ENCODE measurements at places on chromosomes 11 and 22. TPM values are rescaled to one million over a fixed set of nuclear protein-coding genes. Genes with fewer than 3 reads are reported as not detected.

The RAB3IL1 gene
- 2.1 TPM for total RNA-seq

The ACP2 gene
- 24.4 TPM for total RNA-seq

The LRRC32 gene
- total RNA-seq, result 2.9 TPM

The CHRDL2 gene
- total RNA-seq, result not detected

The CNGA4 gene
- not detected for total RNA-seq

The SLC36A4 gene
- 15.1 TPM for total RNA-seq

The TESMIN gene
- 6.4 TPM for total RNA-seq

The TMEM126B gene
- 30.4 TPM for total RNA-seq

The OR4D5 gene
- total RNA-seq, result not detected

The LMNTD2 gene
- 0.43 TPM for total RNA-seq

The OR56A4 gene
- not detected for total RNA-seq

The APOL2 gene
- 160 TPM for total RNA-seq

The THRSP gene
- 0.23 TPM for total RNA-seq

The CCDC116 gene
- 0.43 TPM for total RNA-seq

The ZNRD2 gene
- 37.9 TPM for total RNA-seq

The MYOD1 gene
- not detected for total RNA-seq

The LAYN gene
- total RNA-seq, result 0.69 TPM

The KCNK7 gene
- 0.31 TPM for total RNA-seq

The NLRX1 gene
- 16.6 TPM for total RNA-seq

The TTC28 gene
- 36.9 TPM for total RNA-seq

The F2 gene
- total RNA-seq, result 0.14 TPM

The TYMP gene
- total RNA-seq, result 9.4 TPM

The ARHGAP32 gene
- total RNA-seq, result 22.7 TPM

The BATF2 gene
- 2.0 TPM for total RNA-seq

The MRPL49 gene
- 49.3 TPM for total RNA-seq

The ABCC8 gene
- total RNA-seq, result 11.8 TPM

The GRK3 gene
- total RNA-seq, result 22.5 TPM
